Activated CD8-positive, alpha-beta T cell treated with anti-CD3 and anti-CD28 coated beads for 36 hours (primary cell): ENCODE measurements at places on chromosomes 1 and 21. TPM values are rescaled to one million over a fixed set of nuclear protein-coding genes. Genes with fewer than 3 reads are reported as not detected.

DNA sequence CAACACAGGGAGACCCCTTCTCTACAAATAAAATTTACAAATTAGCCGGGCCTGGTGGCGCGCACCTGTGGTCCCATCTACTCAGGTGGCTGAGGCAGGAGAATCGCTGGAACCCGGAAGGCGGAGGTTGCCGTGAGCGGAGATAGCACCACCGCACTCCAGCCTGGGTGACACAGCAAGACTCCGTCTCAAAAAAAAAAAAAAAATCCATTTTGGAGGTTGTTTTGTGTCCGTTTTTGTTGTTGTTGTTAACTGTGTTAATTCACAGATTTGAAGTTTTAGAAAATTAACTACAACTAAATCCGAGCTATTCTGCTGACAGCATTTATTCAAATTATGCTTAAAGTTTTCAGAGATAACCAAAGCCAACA lies 618 bp downstream of the CLCC1 start:
- peak; percentile 58 for DNase-seq

- no peak for DNase-seq
Measured at GRCh38 chr1:52022133-52022532, 11.5 kb downstream of the KTI12 start.

Gene SPATA45
- total RNA-seq = not detected

DNA sequence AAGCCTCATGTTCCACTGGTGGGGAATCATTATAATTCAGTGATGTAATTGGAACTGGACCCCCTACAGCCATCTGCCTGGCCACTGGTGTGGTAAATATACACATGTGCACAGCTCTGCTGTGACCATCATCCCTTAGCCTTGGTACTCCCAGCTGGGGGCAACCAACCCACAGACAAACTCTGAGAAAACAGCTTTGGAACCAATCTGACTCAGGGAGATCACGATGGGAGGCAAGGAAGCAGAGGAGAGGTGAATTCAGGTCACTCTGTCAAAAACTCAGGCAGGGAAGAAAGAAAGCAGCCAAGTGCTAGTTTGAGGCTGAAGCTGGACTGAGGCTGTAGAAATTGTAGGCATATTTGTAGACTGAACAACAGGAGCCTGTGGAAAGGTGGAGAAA lies 197.8 kb upstream of the GALNT2 start:
- no peak for DNase-seq

- no peak for DNase-seq
Measured at GRCh38 chr1:180243517-180244221, 13.6 kb downstream of the LHX4 start.

Gene HOOK1
- total RNA-seq = 15.9 TPM

DNA sequence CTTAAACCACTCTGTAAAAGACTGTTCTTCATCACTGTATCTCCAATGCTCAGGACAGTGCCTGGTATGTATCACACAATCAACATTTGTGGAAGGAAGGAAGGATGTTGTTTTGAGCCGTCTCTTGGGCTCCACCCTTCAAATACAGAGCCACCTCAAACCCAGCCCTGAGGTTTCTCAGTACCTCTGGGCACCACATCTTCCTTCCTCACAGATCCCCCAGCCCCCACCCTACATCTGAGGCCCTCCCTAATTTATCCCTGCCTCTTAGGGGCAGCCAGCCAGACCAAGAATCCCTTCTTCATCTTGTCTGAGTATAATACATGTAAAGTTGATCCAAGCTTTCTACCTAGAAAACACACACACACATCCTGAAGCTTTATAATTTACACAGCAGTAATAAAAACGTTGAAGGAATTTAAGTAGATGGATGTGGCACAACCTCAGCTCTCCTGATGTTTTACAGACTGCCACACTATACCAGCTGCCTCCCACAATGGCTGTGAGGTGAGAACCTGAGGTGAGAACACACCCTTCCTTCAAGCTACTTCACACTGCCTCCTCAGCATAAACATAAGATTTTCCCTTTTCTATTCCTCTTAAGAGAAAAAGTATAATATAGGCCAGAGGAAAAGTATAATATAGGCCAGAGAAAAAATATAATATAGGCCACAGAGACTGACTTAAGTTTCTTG lies 48.5 kb downstream of the CDC7 start:
- DNase-seq = peak; percentile 48

DNA sequence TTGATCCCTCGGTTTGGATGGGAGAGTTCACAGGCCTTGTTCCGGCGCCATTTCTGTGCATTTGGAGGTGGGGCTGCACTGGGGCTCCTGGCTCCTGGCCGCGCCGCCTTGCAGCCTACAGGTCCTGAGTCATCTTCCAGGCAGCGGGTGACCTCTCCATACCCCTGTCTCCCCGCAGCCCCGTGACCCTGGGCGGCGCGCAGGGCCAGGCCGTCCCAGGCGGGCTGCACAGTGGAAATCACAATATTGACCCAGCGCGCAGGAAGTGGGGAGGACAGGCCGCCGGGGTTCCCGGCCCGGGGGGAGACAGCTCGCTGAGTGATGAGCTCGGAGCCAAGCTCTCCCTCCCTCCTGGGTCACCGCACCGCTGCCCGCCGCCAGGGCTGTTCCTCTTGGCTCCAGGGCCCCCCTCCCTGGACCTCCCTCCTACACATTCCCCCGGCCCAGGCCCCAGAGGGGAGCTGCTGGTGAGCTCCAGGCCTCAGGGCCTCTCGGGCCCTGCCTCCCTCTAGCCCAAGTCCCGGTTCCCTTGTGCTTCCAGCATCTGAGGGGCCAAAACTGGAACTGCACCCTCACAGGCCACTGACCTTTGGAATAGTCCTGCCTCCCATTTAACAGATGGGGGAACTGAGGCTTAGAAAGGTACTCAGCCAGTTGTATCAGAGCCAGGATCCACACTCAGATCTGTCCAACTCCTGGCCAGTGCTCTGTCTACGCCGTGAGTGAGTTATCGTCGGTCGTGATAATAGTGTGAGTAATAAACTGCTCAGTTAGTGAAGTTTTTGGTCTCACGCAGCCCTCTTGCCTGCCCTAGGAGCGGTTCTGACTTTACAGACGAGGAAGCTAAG lies 142.9 kb upstream of the WNT4 start:
- DNase-seq = no peak
